Small intestine (tissue), 16 donors: ENCODE measurements at places on chromosomes 1 and 21. TPM values are rescaled to one million over a fixed set of nuclear protein-coding genes. Genes with fewer than 3 reads are reported as not detected.

The MCL1 gene
- polyA plus RNA-seq, result 87.0 TPM

The TCP10L gene
- 0.30 TPM for polyA plus RNA-seq

The DHRS3 gene
- polyA plus RNA-seq, result 56.0 TPM

The C4BPA gene
- 0.22 TPM for polyA plus RNA-seq

The KCNE1 gene
- 0.38 TPM for polyA plus RNA-seq

The HNRNPCL1 gene
- polyA plus RNA-seq, result not detected

The UBL4B gene
- polyA plus RNA-seq, result not detected

The CGN gene
- 286 TPM for polyA plus RNA-seq

The LENEP gene
- polyA plus RNA-seq, result not detected

The PSRC1 gene
- polyA plus RNA-seq, result 15.5 TPM

The TCHHL1 gene
- polyA plus RNA-seq, result not detected

The CD52 gene
- 23.1 TPM for polyA plus RNA-seq

The CHRNB2 gene
- polyA plus RNA-seq, result 0.95 TPM

The NHLH1 gene
- 0.21 TPM for polyA plus RNA-seq

The RHEX gene
- polyA plus RNA-seq, result 4.6 TPM
